ENCODE measurements at places on chromosomes 7 and 10.

DNA sequence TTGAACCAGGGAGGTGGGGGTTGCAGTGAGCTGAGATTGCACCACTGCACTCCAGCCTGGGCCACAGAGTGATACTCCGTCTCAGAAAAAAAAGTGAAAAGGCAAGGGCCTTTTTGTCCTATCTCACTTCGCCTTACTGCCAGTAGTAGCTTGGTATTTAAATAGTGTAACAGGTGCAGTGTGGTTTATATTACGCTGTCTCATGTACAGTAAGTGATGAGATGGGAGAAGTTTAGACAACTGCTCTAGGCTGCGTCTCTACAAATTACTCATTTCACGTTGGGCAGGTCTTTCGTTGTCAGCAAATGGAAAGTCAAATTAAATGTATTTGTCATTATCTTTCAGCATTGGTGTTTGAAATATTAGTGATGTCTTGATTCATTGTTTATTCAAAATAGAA lies 15.5 kb upstream of the PFKFB3 start:
- no peak for DNase-seq

DNA sequence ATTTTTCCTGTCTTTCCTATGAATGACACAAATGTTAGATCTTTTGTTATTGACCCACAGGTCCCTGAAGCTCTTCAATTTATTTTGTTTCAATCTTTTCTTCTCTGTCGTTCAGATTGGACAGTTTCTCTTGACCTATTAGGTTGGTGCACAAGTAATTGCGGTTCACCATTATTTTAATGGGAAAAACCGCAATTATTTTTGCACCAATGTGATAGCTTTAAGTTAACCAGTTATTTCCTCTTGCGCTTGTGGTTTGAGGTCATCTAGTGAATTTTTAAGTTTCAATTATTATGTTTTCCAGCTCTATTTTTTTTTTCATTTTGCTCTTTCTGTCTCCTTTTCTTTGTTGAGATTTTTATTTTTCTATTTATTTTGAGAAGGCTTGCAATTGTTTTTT lies 399.2 kb downstream of the INHBA start:
- no peak for DNase-seq

DNA sequence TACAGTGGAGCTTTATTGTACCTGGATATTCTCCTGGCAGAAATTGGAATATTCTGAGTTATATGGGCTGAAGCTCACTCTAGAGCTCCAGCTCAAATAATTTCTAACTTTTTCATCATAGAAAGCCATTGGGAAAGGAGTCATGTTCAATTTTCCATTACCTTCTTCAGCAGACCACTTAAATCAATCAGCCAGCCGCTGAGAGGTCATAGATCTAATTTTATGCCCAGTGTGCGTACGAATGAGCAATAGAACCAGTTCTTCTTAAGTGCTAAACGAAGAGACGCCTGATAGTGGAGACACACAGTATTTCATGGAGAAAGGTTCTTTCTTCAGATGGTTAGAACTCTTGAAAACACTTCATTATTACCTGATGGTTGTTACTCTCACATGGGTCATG lies 35.0 kb upstream of the DNAJB12 start:
- DNase-seq: no peak

- DNase-seq: no peak
Measured at GRCh38 chr7:18425838-18426445, 69.6 kb upstream of the HDAC9 start.

GRCh38 chr10:99779335-99779734 lies 3.1 kb upstream of the ABCC2 start:
- peak; percentile 72 for DNase-seq

DNA sequence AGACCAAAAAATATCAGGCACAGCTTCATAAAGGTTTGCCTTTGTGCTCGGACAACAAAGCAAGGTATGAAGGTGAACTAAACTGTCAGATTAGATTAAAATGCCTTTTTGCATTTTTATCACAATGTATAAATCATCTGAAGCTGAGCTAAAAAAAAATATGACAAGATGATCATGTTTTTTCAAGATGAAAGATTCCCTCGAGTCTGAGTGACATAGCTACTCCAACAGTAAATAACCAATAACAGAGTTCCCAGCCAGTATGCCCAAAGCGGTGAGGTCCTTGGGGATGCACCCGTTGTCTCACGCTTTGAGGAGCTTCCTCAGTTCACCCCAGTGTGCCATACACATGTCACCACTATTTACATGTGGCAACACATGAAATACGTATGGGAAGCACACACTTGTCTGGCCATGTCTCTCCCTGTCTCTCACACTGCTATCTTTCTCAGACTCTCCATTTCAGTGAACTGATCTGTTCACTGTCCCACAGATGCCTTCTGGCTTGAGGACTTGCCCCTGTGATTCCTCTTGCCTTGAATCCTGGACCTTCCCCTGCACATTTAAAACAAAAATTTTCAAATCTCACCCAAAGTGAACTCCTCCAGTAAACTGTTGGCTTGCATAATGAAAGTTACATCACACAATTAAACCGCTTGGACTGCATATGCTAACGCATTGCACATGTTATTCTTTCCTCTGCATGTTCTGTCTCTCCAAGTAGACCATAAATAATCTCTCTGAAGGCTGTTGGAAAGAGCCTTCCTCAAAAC lies 2.6 kb upstream of the PIK3CG start:
- DNase-seq: peak; percentile 79

GRCh38 chr7:92611735-92612134 lies 21.5 kb upstream of the FAM133B start:
- no peak for DNase-seq
